ENCODE measurements at places on chromosomes 7 and 10.

DNA sequence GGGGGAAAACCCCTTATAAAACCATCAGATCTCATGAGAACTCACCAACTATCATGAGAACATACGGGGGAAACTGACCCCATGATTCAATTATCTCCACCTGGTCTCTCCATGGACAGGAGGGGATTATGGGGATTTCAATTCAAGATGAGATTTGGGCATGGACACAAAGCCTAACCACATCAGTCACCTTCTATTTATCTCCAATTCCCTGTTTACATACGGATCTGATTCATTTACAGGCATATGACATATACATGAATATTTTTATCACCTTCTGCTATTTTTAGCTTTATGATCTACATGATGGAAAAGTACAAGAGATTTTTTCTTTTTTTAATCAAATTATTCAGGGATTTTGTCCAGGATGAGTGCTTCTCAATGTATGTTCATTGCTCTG lies 944.5 kb downstream of the REEP3 start:
- no peak for DNase-seq

GRCh38 chr7:12440229-12440628 lies 36.6 kb upstream of the VWDE start:
- no peak for DNase-seq

GRCh38 chr10:15245530-15245929 lies 77.0 kb upstream of the NMT2 start:
- DNase-seq: peak; percentile 8

- DNase-seq: peak; percentile 85
Measured at GRCh38 chr10:17001961-17002749, 127.5 kb downstream of the CUBN start.

DNA sequence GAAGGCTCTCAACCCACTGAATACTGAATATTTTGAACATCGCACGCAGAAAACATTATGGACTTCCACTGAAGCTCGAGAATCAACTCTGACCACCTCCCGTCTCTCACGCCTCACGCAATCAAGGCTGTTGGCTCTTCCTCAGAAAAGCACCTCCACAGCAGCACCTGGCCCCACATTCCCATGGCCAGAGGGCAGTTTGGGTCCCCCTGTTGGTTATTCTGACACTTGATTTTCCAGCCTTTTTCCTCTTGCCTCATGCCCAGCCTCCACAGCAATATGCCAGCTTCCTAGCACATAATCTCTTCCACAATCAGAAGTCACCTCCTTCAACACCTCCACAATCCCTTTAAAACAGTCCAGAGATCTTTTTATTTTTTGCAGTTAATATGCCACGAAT lies 55.9 kb downstream of the SVOPL start:
- no peak for DNase-seq

DNA sequence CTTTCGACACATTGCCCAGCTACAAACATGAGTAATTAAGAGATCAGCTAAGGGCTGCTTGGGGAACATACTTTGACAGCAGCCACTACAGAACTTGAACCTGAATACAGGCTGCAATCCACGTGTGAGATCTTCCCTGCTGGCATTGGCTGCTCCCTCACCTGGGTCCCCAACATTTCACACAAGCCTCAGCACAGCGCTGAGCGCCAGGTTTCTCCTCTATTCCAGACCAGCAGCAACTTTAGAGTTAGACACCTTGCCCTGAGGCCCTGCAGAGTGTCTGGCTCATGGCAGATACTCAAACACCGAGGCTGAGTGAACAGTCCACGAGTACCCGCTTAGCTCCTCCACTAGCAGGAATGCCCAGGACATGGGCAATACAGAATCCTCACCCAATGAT lies 1.3 kb upstream of the WIPF3 start:
- DNase-seq: no peak
